ENCODE measurements at places on chromosomes 3 and 15.

- DNase-seq, result no peak
Observed at GRCh38 chr3:124699686-124700396, 30.4 kb upstream of the UMPS start.

GRCh38 chr3:146634346-146634745 is 29.2 kb upstream of the PLSCR5 start:
- DNase-seq, result no peak

DNA sequence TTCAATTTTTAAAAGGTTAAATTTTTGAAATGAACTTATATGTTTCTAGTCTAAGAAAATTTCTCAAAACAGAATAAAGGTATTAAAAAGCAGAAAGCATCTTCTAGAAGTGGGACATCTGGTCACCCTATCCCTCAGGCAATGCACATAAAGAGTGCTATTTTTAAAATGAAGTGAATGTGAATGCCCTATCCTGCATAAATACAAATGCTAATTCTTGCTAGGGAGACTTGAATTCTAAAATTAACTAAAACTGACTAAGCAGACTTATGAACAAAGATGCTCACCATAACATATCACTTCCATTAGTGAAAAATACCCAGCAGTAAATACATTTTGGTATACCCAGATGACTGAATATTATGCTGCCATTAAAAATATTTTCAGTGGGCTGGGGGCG is 11.7 kb downstream of the MYO5A start:
- no peak for DNase-seq

GRCh38 chr3:154792828-154793227 is 287.3 kb upstream of the MME start:
- DNase-seq, result no peak

- peak; percentile 83 for DNase-seq
Observed at GRCh38 chr15:97902140-97902780, 58.2 kb upstream of the ARRDC4 start.

GRCh38 chr3:11220230-11220629 is 52.0 kb upstream of the ATG7 start:
- no peak for DNase-seq

- DNase-seq, result peak; percentile 48
Observed at GRCh38 chr3:160150525-160150924, 74.7 kb upstream of the C3orf80 start.

GRCh38 chr3:173938616-173939015 is 541.1 kb downstream of the NLGN1 start:
- peak; percentile 58 for DNase-seq

DNA sequence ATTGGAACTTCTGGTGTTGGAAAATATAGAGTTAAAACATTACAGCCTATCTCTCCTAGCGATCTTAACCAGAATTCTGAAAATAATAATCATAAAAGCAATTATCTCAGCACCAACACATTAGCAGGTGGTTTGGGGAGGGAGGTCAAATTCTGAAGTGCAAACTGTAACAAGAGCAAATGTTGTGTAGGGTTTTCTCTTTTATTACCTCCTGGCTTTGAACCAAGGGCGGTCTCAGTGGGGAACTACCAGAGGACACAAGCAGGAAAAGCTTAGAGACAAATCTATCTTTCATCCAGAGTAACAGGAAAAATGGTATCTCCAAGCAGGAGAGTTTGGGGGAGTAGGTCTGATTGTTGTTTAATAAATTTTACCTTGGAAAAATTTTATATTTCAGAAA is 5.5 kb upstream of the ARRDC4 start:
- DNase-seq, result no peak

GRCh38 chr15:49664716-49665115 is 43.9 kb downstream of the DTWD1 start:
- no peak for DNase-seq

DNA sequence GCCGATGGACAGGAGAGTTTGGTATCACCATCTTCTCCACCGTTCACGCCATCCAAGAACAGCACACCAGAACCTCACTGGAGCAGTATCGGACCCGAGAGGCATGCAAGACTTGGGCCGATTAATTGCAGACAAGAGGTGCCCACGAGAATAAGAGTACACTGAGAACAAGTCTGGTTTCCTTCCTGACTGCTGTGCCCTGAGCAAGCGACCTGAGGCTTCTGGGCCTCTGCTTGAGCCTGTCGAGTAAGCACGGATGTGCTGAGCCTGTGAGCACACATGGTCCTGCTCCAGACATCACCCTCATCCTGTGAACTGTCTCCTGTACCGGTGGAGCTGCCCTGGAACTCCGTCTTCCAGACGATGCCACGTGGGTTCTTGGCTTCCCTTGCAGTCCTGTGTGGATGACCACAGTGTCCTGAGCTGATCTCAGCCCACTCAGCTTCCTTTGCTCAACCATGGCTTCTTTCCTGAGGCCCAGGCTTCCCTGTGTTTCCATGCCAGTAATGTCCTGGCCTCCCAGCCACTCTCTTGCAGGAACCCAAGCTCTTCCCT is 34.3 kb upstream of the SNRPA1 start:
- DNase-seq, result no peak

DNA sequence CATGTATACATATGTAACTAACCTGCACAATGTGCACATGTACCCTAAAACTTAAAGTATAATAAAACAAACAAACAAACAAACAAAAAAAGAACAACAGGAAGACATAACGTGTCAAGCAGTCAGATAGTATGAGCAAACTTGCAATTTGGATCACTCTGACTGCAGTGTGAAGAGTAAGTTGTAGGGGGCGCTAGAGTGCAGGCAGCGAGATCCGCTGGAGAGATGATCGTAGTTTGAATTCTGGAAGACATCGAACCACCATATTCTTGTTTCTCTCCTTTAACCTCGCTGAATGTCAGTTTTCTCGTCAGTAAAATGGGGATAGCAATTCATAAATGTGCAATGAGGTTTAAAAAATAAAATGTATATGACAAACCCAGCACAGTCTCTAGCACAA is 165.2 kb upstream of the LMCD1 start:
- DNase-seq, result no peak

- DNase-seq, result no peak
Observed at GRCh38 chr3:94787066-94787465, 724.2 kb downstream of the NSUN3 start.

DNA sequence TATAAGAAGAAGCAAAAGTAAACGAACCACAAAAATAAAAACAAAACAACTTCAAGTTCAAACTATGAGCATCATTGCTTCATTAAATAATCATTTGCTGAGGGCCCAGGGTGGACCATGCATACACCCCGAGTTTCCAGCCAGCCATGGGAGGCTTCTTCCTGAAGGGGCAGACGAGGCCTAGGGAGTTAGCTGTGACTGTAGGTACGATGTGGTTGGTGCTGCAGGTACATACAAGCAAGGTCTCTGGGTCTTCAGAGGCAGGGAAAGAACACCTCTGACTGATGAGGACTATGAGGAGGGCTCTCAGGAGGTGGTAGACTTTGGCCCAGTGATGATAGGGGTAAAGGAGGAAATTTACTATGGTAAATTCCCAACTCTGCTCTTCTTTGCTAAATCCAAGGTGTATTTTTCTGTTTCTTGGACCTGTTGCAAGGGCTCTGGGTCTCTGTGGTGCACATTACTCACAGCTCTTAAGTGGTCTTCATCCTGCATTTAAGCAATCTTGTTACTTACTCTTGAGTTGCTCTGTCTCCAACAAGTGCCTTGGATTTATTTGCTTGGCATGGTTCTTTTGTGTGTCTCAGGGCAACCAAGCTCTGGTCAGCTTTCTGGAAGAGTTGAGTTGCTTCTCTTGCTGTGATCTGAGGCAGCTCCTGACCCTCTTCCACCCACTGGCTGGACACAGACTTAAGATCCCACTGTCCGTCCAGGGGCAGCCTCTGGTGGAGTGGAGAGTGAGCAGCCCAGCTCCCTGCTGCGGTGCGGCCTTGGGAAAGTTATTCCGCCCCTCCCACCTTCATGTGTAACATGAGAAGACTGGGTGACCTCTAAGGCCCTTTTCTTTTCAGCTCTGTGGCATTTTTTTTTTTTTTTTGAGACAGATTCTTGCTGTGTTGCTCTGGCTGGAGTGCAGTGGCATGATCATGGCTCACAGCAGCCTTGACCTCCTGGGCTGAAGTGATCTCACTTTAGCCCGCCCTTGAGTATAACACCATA is 56.1 kb upstream of the KIF23 start:
- no peak for DNase-seq

GRCh38 chr3:11385326-11385725 is 113.1 kb downstream of the ATG7 start:
- no peak for DNase-seq

GRCh38 chr3:131794766-131795388 is 239.9 kb downstream of the CPNE4 start:
- peak; percentile 52 for DNase-seq

GRCh38 chr3:132573797-132574211 is 23.3 kb upstream of the ACKR4 start:
- DNase-seq, result peak; percentile 45

- DNase-seq, result no peak
Observed at GRCh38 chr3:28598165-28598564, 249.5 kb upstream of the AZI2 start.

GRCh38 chr15:39510001-39510701 is 70.7 kb upstream of the THBS1 start:
- no peak for DNase-seq

DNA sequence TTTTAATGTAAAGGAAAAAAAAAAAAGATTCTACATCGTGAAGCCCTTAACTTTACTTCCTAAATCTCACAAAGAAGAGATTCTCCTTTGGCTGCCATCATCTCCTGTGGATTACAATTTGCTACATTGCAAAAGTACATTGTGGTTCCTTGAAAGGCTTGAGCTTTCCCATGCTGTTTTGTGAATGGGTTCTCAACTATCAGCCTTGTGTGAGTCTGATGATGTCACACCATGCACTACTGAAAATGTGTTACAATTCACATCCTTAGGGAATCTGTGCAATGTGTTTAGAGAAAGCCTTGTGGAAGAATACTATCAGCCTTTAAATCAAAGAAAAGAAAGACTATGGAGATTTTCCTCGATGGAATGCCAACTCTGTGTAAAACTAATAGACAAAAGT is 510.0 kb upstream of the ALCAM start:
- no peak for DNase-seq

DNA sequence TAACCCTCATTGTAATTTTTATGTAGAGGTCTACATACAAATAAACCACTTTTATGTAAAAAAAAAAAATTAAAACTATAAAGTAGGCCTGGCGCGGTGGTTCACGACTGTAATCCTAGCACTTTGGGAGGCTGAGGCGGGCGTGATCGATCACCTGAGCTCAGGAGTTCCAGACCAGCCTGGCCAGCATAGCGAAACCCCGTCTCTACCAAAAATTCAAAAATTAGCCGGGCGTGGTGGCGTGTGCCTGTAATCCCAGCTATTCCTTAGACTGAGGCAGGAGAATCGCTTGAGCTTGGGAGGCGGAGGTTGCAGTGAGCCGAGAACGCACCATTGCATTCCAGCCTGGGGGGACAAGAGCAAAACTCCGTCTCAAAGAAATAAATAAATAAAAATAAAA is 766 bp upstream of the SLC12A6 start:
- DNase-seq, result no peak

- peak; percentile 61 for DNase-seq
Observed at GRCh38 chr3:44554626-44555592, at the start of gene ZKSCAN7. TSS of gene ZKSCAN7 (plus strand) at chr3:44555193. CDS start at chr3:44557048, 1,855 bp downstream.

GRCh38 chr3:139695007-139695406 is 17.2 kb upstream of the NMNAT3 start:
- DNase-seq, result no peak

DNA sequence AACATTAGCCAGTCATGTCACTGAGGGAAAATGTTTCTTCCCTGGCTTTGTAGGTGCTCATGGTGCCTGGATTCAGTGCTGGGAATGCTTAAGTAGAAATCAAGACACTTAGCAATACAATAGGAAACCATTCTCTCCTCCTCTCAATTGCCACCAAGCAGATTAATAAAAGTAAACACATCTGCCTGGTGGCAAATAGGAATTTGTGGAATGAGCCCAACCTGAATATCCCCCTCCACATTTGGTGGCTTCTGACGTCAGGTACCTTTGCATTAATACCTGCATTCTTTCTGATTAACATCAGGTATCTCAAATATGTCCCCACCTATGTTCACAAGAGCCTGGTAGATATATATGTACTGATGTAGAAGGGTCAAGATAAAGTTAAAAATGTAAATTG is 42.7 kb downstream of the PPP2R3A start:
- no peak for DNase-seq

DNA sequence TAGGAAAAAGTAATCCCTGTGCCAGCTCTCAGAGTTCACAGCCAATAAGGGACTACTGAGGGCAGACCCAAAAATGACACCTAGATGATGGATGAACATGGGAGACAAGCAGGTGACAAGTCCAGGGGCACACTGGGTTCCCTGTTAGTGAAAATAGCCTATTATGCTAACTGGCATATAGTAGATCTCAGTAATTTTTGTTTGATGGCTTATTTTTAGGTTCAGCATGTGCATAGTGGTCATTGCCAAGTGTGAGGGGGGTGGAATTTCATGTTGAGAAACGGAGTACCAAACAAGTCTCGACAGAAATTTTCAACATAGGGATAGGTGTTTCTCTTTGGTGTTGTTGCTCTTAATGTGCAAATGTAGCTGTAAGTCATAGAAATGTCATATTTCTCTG is 6.4 kb upstream of the ITGB5 start:
- no peak for DNase-seq

DNA sequence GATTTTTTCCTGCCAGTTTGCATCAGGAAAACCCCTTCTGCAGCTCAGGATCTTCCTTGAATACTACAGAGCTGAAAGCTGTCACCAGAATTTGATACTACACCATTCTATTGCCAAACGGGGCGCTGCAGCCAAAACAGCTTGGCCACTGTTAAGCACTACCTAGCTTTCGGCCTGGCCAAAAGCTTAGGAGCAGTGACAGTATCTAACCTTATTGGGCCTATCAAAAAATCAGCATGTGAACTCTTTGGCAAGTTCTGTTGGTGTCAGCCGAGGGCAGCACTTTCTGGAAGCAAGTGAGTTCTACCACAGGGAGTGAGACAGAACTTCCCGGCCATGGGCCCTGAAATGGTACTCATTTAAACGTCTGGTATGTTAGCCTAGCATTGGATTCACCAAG is 16.1 kb upstream of the GYG1 start:
- no peak for DNase-seq

- no peak for DNase-seq
Observed at GRCh38 chr3:129845956-129846355, 47.6 kb downstream of the TMCC1 start.

GRCh38 chr3:156518726-156519125 is 36.2 kb downstream of the SSR3 start:
- DNase-seq, result peak; percentile 47

GRCh38 chr3:108006881-108007331 is 83.9 kb downstream of the CD47 start:
- no peak for DNase-seq

- peak; percentile 26 for DNase-seq
Observed at GRCh38 chr15:60591496-60592370, 112.8 kb upstream of the ICE2 start.

GRCh38 chr3:25768851-25769250 is 14.4 kb downstream of the NGLY1 start:
- DNase-seq, result no peak

GRCh38 chr15:39786447-39787056 is 3.9 kb upstream of the FSIP1 start:
- DNase-seq, result peak; percentile 72

DNA sequence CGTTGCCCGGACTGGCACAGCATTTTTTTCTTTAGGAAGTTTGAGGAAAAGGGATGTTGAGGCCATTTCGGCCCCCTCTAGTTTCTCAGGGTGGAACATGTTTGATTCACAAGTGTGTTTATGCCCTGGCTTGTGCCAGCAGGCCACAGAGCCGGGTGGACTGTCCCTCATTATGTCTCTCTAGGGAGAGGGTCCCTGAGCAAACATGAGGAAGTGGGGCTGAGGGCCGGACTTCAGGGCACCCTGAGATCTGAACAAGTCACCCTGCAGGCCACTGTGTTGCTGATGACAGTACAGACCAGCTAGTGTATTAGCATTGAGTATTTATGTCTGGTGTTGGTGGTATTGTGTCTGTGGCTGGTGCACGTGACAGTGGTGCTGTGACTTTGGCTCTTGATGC is 34.9 kb downstream of the RNU5B-1 start:
- no peak for DNase-seq

All from fibroblast of skin of right quadriceps (primary cell).